ENCODE measurements at places on chromosomes 1 and 21.

DNA sequence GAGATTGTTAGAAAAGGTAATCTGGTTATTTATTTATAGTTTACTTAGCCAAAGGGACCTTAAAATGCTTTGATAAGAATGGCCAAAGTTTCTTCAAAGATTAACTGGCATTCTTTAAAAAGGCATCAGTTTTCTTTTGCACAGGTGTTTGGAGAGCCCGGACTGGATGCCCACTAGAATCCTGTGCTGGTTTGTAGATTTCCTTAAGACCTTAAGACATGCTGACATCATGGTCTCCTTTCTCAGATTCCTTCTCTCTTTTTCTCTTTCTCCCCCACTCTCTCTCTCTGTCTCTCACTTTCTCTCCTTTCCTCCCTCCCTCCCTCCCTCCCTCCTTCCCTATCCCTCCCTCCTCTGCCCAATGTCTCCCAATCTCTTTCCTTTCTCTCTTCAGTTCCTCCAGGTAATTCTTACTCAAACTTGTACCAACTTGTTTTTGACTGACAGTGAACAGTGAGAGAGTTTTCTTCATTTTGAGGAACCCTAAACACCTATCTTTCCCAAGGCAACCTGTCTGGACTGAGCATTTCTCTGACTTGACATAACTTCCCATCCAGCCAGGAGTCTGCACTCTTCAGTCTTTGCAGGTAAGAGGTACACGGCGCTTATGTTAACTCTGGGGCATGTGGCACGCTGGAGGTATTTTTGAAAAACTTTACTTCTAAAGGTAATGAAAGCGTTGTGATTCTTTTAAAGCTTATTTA, at the start of gene KCNJ15:
Gene KCNJ15 (plus strand): TSS at position 393 of the 704 bp plus-strand sequence. CDS start 42,271 bp downstream, outside the sequence.
- DNase-seq: no peak

DNA sequence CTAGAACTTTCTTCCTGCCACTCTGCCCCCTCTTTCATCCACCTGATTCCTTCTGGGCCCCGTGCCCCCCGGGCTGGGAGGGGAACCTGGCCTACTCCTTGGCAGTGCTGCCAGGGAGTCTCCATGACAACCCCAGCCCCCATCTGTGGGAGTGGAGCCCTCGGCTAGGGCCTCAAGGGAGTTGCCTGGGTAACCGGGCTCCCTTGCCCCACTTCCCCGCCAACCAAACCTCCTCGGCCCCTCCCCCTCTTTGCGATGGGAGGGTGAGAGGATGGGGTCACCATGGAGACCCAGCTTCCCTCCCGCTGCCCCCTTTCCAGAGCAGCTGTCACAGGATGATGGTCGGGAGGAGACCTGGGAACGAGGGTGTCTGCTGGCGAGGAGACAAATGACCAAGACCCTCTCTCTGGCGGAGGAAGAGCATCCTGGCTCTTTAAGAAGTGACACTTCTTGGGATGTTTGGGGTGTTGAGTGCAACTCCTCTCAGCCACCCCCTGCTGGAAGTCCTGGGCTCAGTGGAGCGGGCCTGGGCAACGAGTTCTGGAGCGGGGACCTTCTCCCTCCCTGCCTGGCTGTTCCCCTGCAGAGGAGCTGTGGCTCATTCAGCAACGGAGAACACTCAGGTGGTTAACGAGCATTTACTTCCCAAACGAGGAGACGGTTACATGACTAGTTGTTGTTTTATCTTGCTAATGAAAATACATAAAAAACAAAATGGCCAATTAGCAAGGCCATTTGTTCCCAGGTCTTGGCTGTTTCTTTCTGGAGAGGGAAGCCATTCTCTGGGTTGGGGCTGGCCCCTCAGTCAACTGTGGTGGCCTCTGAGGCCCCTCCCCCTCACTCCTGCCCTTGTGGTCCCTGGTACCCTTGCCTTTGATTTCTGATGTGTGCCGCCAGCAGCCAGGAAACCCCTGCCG, 82.8 kb downstream of the UBIAD1 start:
- DNase-seq: no peak

DNA sequence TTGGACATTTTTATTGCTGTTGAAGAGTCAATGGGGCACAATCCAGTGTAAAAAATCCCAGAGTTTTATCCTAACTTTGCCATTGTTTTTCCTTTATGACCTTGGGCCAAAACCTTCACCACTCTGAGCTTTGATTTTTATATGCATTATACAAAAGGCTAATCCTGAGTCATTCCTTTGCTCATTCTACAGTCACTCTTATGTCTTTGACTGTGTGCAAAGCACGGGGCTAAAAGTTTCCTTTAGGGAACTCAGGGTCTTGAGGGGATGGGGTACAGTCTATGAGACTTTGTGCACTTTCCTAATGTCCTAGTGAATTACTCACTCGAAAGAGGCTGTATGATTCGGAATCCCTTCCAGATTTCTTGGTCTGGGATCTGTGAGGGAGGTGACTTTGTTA, 543.2 kb upstream of the CAMK1G start:
- DNase-seq: no peak

DNA sequence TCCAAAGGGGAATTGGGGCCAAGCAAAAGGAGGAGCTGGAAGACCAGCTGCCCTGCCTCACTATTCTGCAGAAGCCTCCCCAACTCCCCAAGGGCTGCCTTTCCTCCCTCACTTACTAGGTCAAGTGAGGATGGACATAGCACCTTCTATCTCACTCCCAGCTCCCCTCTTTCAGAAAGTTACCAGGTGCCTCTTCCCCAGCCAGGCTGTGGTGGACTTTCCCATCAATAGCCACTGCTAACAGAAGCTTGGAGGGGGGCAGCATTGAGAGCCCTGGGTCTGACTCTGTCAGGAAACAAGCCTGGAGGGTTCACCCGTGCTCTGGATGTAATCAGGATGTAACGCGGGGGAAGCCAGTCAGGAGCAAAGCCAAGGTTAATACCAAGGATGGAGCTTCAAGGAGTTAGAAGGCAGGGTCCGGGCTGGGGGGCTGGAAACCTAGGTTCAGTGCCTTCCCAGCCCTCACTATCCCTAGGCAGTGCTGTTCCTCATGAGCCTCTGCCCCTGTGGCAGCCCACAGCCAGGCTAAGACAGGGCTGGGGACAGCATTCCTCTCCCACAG, 127.8 kb upstream of the NGF start:
- no peak for DNase-seq

DNA sequence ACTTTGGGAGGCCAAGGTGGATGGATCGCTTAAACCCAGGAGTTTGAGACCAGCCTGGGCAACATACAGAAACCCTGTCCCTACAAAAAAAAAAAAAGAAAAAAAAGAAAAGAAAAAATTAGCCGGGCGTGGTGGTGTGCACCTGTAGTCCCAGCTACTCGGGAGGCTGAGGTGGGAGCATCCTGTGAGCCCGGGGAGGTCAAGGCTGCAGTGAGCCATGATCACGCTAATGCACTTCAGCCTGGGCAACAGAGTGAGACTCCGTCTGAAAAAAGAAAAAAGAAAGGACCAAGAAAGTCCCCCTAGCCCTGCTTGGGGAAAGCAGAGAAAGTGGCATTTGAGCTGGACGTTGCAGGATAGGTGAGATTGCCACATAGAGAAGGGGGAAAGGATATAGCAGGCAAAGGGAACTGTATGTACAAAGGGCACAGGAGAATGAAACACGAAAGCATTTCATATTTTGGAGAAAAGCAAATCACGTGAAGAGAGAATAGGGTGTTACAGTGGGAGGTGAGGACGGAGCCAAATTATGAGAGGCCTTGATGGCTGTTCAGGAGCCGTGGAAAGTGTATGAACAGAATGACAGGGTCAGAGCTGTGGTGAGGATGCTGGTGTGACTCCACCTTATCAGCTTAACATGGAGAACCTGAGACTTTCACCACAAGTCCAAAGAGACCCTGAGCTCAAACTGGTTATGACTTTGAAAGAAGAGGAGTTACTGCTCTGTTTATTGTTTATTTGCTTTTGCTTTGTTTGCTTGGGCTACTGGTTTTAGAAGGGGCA, 19.5 kb upstream of the LRIG2 start:
- no peak for DNase-seq

- no peak for DNase-seq
Observed at GRCh38 chr1:166031932-166032571, 134.7 kb downstream of the FAM78B start.

- DNase-seq: no peak
Observed at GRCh38 chr21:16468184-16468583, 738.4 kb downstream of the USP25 start.

- no peak for DNase-seq
Observed at GRCh38 chr1:147492207-147492606, 49.1 kb upstream of the BCL9 start.

- DNase-seq: no peak
Observed at GRCh38 chr1:244304156-244304555, 147.6 kb downstream of the ADSS2 start.

DNA sequence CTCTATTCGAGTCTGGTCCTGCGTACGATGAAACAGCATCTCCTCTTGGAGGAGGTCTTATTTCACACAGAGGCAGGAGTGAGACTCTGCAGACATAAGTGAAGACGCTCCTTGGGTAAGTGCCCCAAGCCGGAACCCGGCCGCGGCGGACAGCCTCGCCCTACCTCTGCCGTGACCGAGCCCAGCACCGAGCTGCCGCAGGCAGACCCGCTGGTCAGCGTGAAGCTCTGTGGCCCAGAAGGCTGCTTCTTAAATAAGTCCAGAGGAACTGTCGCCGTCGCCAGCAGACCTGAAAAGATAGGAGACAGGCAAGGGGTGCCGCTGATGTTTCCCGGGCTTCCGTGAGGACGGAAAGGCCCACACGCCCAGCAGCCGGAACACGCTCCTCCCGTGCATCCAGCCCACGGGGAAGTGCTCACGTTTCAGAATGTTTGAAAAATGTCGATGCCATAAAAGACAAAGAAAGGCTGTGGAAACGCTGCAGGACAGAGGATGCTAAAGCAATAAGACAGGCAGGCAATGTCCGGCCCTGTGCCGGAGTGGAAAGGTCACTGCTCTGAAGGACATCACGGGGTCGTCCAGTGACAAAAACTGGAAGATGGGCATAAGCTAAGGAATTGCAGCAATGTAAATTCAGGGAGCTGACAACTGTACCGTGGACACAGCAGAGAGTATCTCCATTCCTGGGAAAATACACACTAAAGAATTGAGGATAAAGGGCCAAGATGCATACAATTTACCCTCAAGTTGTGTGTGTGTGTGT, 28.5 kb upstream of the PRDM15 start:
- DNase-seq: no peak

- DNase-seq: no peak
Observed at GRCh38 chr1:90850181-90850897, 133.2 kb upstream of the BARHL2 start.

- DNase-seq: no peak
Observed at GRCh38 chr1:20487236-20487590, 1.2 kb upstream of the CAMK2N1 start.

GRCh38 chr21:32884062-32884461, 112.5 kb upstream of the PAXBP1 start:
- DNase-seq: no peak

DNA sequence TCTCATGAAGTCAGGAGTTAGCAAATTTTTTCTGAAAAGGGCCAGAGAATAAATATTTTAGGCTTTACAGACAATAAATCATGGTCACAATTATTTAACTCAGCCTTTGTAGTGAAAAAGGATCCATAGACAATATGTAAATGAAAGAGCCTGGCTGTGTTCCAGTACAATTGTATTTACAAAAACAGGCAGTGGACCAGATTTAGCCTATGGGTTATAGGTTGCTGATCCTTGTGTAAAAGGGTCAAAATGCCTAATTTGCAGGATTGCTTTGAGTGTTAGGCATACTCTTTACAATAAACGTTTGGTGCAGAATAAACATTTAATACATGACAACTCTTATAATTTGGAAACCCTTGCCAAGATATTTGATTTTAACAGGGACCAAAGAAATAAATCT, 6.5 kb downstream of the SLAMF7 start:
- no peak for DNase-seq

- DNase-seq: no peak
Observed at GRCh38 chr1:76303340-76303717, 228.8 kb downstream of the ST6GALNAC3 start.

DNA sequence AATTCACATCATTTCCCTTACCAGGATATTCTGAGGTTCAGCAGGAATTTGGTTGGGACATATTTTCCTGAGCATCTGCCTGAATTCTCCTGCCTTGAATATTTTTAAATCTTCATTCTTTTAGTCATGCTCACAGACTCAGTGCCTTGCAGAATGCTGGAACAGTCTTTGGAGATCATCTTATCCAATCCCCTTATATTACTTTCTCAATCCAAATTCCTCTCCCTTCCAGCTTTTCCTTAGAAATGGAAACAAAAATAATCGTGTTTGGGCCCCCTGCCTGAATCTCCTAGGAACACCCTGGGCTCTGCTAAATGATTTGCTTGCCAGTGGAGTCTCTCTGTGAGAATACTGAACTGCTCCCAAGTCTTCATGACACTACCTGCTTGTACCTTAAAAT, 38.4 kb downstream of the LHX8 start:
- no peak for DNase-seq

GRCh38 chr1:240956020-240956419, 344.1 kb upstream of the GREM2 start:
- DNase-seq: no peak

DNA sequence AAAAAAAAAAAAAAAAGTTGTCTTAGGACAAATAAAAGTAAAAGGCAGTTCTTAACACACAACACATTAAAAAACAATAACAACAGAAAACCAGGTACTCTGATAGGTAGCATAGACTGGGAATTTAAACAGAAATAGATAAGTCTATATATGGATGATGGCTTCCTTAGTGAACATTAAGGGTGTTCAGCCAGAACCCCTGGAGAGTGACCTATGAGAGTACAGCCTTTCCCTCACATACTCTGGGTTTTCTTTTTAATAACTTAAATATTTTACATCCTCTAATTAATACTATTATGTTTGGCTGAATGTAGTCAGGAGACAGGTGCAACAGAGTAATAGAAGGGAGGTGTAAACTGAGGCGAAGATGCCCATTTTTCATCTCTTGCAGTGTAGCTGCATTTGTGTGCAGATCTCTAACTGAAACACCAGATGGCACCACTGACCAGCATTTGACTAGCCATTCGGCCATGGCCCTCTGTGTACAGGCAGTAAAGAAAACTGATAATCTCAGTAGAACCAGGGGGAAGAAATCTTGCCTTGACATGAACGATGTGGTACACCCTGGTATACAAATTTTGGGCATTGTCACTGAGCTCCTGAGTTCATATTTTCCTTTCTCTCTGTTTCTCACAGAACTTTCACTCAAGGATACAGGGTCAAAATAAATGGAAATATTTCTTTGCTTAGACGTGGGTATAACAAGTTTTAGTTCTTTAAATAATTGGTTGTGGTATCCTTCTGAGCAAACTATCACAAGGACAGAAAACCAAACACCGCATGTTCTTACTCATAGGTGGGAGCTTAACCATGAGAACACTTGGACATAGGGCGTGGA, 7.6 kb downstream of the TTF2 start:
- peak; percentile 21 for DNase-seq

GRCh38 chr1:85864727-85865126, 156.5 kb upstream of the ZNHIT6 start:
- no peak for DNase-seq

GRCh38 chr21:43269957-43270705, 101.3 kb downstream of the CRYAA start:
- no peak for DNase-seq

DNA sequence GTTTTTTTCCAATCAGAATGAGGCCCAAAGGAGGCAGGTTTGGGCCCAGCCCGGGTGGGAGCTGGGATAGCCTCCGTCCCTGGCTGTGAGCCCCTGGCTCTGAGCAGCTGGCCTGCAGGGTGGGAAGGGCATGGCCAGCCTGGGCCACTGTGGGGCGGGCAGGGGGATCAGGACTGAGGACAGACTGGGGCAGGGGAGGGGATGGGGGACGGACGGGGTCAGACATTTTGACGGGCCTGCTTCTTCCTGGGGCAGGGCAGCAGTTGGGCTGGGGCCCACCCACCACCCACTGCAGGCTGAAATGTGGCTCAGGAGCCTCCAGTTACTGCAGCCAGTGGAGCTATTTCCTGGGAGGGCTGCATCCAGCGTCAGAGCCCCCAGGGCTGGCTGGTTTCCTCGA, 2.5 kb upstream of the SLC6A9 start:
- no peak for DNase-seq

GRCh38 chr1:243217349-243217748, 37.7 kb downstream of the CEP170 start:
- DNase-seq: no peak
